ENCODE measurements at places on chromosomes 5 and 9.

GRCh38 chr9:77872863-77873262 is 158.7 kb downstream of the GNAQ start:
- DNase-seq: no peak

DNA sequence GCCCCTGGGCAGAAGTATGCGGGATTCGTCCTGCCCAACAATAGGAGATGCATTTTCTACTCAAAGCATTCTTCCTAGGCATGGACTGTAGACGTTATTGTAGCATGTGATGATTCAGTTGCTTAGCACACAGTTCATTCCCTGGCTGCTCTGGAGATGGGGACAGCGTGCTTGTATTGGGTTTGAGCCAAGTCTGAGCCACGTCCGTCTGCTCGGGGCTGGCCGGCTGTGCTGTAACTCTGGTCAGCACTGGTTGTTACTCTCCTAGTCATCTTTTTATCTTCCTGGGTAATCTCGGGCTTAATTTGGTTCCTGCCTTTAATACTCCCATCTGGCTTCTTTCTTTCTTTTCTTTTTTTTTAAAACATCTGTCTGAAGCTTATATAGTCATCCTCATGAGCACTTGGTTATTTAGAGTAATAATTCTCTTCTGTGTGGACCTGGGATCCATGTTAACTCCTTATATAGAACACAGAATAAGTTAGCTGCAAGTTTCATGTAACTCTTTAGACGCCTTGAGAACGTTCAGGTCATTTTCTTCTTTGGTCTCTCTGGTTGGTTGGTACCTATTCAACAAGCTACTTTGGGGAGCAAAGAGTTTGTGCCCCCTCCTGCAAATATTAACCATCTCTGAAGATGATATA is 118.8 kb upstream of the RPS23 start:
- DNase-seq: no peak

DNA sequence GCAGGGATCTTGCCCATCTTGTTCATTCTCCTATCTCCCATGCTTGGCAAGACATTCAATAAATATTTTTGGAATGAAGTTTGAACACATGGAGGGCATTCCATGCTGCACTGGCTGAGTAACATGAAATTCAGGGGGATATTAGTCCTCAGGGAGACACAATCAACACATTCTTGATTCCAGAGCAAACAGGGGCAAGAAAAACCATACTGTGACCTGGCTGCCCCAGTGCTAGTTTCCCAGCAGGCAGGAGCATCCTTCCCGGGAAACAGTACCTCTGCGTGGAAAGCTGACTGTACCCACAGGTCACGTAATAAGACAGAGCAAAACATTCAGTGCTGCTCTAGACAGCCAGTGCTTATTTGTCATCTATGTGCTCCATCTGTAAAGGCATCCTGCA is 66.3 kb upstream of the SPOCK1 start:
- DNase-seq: no peak

GRCh38 chr5:144458216-144458615 is 287.5 kb downstream of the KCTD16 start:
- no peak for DNase-seq

DNA sequence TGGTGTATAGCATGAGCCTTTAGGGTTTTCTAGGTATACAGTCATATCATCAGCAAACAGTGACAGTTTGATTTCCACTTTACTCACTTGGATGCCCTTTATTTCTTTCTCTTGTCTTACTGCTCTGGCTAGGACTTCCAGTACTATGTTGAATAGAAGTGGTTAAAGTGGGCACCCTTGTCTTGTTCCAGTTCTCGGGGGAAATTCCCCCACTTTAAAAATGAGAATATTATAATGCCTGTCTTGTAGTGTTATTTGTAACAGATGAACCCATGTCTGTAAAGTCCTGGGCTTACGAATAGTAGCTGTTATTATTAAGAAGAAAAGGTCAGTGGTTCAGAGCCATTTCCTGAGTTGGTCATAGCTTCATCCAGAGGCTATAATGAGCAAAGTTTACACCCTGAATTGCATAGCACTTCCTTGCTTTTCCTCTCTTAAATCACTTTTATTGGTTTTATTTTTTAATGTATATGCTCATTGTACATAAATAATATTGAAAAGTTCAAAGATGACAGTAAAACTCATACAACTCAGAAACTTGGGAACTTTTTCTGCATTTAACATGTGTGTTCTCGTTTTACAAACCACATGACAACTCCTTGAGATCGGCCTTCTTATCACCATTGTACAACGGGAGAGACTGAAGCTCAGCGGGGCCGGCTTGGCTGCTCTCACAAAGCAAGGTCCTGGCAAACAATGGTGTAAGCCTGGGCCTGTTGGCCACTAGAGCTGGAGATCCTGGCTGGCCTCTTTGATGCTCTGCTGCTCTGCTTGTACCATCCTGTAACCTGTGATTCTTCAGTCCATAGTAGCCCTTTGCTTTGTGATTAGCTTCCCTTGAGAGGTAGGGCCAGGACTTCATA is 85.2 kb downstream of the CYFIP2 start:
- DNase-seq: no peak

- no peak for DNase-seq
Measured at GRCh38 chr5:108167174-108167573, 214.7 kb downstream of the FBXL17 start.

DNA sequence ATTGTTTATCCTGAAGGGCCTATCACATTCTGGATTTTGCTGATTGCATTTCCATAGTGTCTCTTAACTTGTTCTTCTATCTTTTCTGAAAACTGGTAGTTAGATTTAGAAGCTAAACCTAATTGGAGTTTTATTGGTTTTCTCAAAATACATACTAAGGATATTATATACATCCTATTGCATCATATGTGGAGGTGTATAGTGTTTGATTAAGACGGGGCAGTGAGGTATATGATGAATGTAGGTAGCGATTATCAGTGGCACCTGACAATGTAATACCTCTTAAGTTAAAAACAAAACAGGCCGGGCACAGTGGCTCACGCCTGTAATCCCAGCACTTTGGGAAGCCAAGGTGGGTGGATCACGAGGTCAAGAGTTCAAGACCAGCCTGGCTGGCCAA is 35.0 kb downstream of the TGFBR1 start:
- no peak for DNase-seq

- DNase-seq: no peak
Measured at GRCh38 chr9:117095081-117095480, 319.8 kb downstream of the ASTN2 start.

DNA sequence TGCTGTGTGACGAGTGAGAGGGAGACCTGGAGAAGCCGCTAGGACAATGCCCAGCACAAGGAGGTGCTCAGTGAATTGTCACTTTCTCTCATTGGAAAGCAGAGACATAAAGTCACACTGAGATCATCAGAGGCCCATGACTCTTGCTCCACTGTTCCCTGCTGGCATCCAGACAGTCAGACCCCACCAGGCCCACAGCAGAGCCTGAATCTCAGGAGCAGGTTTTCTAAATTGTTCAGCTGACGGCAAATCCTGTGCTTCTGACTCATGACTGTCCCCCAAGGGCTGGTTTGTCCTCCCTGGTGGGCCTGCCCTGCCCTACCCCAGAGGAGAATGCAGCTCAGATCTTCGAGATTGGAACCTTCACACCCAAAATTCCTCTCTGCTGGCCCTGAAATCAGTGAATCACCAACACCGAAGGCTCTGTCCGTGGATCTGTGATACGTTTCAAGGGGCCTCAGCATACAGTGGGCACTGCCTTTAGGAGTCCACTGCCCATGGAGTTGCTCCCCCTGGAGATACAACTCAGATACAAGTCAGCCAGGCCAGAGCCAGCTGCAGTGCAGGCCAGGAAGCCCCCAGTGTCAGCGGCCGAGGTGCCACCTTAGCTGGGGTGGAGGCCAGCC is 2.7 kb downstream of the PTGES start:
- DNase-seq: no peak

- DNase-seq: peak; percentile 32
Measured at GRCh38 chr5:140633021-140633471, at the start of gene CD14. Gene CD14, minus strand, starts transcription at chr5:140633175. Its CDS starts 104 bp downstream, at chr5:140633071.

- DNase-seq: peak; percentile 1
Measured at GRCh38 chr9:17165764-17166163, 30.9 kb downstream of the CNTLN start.

- DNase-seq: peak; percentile 99
Measured at GRCh38 chr5:37552770-37553719, 173.9 kb downstream of the WDR70 start.

DNA sequence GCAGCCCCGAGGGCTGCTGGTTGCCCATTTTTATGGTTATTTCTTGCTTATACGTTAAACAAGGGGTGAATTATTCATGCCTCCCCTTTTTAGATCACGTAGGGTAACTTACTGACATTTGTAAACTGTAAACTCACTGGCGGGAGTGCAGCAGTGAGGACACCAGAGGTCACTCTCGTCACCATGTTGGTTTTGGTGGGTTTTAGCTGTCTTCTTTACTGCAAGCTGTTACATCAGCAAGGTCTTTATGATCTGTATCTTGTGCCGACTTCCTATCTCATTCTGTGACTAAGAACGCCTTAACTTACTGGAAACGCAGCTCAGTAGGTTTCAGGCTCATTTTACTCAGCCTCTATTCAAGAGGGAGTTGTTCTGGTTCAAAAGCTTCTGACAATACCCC is 155.0 kb upstream of the PRDM9 start:
- DNase-seq: no peak

- DNase-seq: no peak
Measured at GRCh38 chr9:70578720-70579119, 164.3 kb upstream of the KLF9 start.

- DNase-seq: no peak
Measured at GRCh38 chr5:73946278-73946677, 320.3 kb downstream of the ARHGEF28 start.

DNA sequence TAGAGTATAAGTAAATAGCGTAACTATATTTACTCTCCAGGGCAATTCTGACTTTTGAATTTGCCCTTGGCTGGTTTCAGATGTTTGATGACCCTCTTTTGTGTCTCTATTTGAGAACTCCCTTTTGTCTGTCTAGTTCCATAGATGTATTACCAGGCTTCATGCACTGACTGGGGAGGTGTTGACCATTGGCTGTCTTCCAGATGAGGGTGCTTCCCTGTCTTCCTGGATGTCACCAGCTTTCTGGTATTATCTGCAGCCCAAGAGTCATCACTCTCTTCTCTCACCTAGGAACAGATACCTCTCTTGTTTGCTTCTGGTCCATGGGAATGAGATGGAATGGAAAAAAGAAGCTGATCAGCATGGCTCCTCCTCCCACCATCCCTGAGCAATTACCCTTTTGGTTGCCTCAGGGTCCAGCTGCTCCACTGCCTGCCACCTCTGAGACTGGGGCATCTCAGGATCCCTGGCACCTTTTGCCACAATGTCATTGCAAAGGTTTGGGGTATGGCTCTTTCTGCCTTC is 58.7 kb upstream of the TMED7 start:
- DNase-seq: no peak

- DNase-seq: no peak
Measured at GRCh38 chr5:170448221-170448620, 55.6 kb upstream of the KCNIP1 start.

DNA sequence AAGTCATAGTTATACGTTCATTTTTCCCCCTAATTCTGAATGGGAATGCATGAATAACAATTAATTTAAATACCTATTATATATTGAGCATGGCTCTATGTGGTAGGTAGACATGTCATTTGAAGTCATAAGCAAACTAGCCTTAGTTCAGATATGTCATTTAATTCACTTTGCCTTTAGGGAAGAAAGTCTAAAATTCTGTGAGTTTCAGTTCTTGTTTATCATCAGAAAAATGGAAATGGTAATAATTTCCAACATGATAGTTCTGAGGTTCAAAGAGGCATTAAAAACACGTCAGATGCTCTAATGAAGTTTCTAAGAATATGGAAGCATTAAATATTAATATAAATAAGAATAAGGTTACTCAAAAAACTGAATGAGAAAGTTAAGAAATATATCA is 13.1 kb upstream of the ANXA1 start:
- no peak for DNase-seq

GRCh38 chr5:171984748-171985419 is 21.6 kb downstream of the FBXW11 start:
- no peak for DNase-seq

GRCh38 chr5:169856571-169856970 is 123.7 kb downstream of the INSYN2B start:
- DNase-seq: no peak

DNA sequence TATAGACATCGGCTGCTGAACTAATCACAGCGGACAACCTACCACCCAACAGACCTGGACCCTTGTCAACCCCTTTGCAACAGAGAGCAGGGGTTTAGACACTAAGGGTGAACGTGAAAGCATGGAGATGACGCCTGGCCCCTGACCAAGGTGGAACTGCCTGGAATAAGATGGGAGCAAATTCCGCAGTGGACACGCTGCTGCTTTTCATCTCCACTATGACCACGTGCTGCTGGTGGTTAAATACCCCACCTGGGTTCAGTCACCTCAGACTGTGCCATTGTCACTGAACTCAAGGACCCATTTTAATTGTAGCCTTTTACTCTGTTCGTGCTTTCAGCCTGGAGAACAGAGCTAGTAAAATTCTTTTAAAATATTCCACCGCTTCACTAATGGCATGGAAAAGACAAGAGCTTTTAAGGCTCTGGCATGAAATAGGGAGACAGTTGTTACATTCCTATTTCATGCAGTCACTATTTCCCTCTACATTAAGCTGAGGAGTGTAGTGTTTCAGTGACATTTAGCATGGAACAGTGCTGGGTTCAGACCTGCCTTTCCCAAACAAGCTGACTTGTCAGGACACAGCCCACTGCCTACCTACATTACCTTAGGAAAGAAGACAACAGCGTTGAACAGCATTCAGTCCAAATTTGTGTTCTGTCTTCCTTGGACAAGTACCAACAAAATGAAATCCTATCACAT is 96.8 kb downstream of the ANKRD18B start:
- DNase-seq: no peak

DNA sequence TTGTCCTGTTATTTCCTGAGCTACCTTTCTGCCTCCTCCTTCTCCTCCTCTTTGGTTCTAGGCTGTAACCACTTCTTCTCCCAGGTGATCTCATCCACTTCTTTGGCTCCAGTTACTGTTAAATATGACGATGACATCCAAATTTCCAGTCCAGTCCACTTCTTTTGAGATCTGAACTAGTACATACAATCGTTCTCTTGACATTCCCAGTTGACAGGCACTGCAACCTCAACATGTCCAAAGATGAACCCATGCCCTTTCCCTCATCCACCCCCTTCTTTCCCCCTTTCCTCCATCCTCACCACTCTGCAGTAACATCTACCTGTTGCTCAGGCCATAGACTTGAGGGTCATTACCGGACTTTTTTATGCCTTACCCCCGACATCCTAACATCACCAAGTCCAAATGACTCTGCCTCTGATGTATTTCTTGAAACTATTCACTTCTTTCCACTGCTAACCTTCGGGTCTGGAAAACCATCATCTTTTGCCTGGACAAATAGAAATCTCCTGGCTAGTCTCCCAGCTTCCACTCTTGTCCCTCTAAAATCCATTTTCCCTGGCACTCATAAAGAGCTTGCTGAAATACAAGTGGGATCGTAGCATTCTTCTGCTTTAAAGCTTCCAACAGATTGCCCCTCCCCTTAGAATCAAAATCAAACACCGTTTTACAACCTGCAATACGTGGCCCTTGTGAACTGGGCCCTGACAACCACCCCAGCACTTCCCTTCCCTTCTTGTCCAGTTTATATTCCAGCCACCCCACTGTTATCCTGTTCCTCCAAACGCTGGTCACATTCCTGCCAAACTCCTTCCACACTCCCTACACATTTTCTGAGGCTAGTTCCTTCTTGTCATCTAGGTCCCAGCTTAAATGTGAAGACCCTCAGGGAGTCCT is 31.5 kb downstream of the KLF9 start:
- no peak for DNase-seq
